ENCODE measurements at places on chromosomes 1 and 21.

- no peak for DNase-seq
These were observed 1.3 kb downstream of the CLDN19 start for GRCh38 chr1:42738678-42739226.

DNA sequence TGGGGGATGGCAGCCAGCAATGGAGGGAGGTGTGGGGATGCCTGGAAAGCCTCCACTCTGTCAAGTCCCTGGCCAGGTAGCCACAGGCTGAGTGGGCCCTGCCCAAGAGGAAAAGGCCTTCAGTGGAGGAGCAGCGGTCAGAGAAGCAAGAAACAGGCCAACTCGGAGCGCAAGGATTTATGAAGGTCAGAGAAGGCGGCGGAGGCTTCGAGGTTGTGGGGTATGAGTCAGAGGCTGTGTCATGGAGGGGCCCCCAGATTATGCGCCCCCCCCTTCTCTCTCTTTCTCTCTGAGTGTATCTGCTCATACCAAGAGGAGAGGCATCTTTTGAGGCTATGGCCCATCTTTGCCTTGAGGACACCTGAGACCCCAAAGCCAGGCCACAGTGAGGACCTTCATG, 99.5 kb downstream of the CASZ1 start:
- DNase-seq = no peak

DNA sequence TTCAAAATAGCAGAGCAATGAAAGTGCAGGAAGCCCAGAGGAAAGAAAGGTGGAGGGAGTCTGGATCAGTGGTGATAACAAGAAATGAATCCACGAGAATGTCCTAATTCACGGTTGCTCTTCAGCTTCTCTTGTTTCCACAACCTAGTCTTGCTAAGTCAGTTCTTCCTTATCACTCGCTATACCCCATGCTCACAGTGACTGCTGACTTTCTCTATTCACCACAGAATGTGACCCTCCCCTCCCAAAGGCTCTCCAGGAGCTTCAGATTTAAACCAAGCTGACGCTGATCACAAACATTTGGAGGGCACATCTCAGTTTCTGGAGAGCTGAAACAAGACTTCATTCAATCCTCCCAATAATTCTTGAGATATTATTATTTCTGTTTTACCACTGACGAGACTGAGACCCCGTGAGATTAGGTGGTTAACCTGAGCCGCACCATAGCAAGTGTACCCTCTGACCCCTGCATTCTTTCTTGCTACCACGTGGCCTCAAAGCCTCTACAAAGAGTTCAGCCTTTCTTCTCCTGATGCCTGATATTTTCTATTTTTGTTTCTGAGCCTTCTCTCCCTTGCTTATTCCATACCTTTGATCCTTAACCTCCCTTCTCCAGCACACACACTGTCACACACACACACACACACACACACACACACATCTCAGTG, 10.7 kb upstream of the CCN1 start:
- DNase-seq = no peak

DNA sequence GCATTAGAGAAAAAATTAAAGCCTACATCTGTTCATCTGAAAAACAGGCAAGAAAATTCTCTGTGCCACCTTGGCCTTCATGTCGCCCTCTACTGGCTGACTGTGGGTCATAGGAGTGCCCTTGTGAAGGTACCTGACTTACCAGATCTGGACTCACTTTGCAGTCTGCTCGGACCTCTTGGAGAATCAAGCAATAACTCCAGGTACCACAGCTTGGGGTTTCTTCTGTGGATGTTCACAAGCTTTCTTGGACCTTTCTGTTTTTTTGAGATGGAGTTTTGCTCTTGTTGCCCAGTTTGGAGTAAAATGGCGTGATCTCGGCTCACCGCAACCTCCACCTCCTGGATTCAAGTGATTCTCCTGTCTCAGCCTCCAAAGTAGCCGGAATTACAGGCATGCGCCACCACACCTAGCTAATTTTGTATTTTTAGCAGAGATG, 2.4 kb upstream of the PRAMEF18 start:
- DNase-seq = no peak

- no peak for DNase-seq
These were observed 87.9 kb downstream of the SUSD4 start for GRCh38 chr1:223276029-223276428.

- no peak for DNase-seq
These were observed 2.0 kb downstream of the SLC6A17 start for GRCh38 chr1:110152133-110152785.

- no peak for DNase-seq
These were observed 13.6 kb upstream of the TARS2 start for GRCh38 chr1:150473659-150474058.

GRCh38 chr1:12548973-12549459, 69.0 kb downstream of the DHRS3 start:
- no peak for DNase-seq

DNA sequence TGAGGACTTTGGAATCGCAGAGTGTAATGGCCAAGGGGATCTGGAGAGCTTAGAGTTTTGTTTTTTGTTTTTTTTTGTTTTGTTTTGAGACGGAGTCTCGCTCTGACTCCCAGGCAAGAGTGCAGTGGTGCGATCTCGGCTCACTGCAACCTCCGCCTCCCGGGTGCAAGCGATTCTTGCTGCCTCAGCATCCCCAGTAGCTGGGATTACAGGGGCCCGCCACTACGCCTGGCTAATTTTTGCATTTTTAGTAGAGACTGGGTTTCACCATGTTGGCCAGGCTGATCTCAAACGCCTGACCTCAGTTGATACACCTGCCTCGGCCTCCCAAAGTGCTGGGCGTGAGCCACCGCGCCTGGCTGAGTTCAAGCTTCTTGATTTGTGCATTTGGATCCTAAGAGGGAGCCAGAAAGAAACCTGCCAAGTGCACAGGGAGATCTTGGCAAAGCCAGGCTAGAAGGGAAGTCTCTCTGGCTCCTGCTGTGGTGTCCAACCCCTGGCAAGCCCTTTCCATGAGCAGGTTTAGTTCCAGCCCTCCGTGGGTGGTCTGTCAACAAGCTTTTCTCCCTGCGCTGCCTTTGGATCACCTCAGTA, 852 bp downstream of the FAAH start:
- DNase-seq = no peak

GRCh38 chr1:202844259-202844658, 33.5 kb downstream of the PCAT6 start:
- no peak for DNase-seq

DNA sequence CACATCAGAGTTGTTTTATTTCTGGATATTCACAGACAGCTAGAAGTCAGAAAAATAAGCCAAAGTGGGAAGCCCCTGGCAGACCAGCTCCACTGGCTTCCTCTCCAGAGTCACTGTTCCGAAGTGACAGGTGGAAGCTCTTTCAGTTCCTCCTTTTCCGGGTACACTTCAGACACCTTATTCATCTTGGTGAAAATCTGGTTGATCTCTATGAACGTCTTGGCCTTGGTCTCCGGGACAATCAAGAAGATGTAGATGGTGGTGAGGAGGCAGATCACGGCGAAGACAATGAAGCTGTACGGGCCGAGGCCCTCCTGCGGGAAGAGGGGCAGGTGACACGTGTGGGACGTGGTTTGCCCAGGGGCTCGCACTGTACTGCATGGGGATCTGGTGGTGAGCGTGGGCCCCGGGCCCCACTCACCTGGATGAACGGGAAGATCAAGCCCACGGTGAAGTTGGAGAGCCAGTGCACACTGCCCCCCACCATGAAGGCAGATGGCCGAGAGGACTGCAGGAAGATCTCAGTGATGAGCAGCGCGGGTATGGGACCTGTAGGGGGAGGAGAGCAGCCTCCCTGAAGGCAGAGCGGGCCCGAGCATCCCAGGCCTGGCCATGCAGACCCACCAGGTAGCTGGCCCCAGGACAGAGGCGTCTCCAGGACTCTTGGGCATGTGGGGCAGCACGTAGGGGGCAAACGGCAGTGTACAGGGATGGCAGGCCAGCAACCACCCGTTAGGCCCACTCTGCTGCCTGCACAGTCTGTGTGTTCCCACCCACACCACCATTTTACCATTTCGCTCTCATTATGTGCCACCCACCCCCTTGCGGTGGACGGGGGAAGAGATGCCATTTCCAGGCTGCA, 11.5 kb upstream of the SLC2A7 start:
- no peak for DNase-seq

DNA sequence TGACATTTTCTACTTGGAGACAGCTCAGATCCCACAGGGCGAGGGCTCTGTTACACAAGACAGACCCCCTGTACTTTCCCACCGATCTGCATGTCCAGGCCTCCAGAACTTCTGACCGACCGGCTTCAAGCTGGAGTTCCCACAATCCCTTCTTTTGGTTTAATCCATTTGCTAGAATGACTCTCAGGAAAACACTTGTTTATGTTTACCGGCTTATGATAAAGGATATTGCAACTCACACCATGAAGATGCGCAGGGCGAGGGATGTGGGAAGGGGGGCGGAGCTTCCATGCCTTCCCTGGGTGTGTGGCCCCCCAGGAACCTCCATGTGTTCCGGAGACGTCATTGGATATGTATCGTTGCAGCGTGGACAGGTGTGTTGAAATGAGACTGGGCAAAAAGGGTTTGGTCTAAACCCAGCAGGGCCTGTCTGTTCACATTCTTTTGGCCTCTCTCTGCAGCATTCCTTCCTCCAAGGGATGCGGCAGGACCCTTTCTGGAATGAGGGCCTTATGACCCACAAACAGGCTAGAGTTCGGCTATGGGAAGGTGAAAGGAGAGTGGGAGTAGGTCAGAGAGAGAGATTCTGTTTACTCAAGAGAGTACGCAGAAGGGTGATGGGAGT, 7.5 kb upstream of the IGSF5 start:
- no peak for DNase-seq
